Osteoblast (primary cell): ENCODE measurements at places on chromosomes 2 and 18. TPM values are rescaled to one million over a fixed set of nuclear protein-coding genes. Genes with fewer than 3 reads are reported as not detected.

The LRRFIP1 gene
- total RNA-seq = 48.3 and 51.8 TPM in 2 replicates

The TEX44 gene
- total RNA-seq = not detected in 2 replicates

The ABCA12 gene
- total RNA-seq = under 0.01 TPM in 2 replicates

The ZNF396 gene
- total RNA-seq = 1.8 and 3.3 TPM in 2 replicates

The ABCG8 gene
- total RNA-seq = not detected in 2 replicates

The SULT1C4 gene
- total RNA-seq = not detected in 2 replicates

The DRC1 gene
- under 0.01 and 0.36 TPM in 2 replicates for total RNA-seq

The PLB1 gene
- total RNA-seq = 0.36 and 0.88 TPM in 2 replicates

The GYPC gene
- 101 TPM in 2 replicates for total RNA-seq

The EPB41L5 gene
- total RNA-seq = 9.4 and 11.2 TPM in 2 replicates

The DCDC2C gene
- not detected in 2 replicates for total RNA-seq

The EFR3B gene
- 0.72 and 0.88 TPM in 2 replicates for total RNA-seq

The TLX2 gene
- total RNA-seq = under 0.01 and 0.36 TPM in 2 replicates

The SAG gene
- total RNA-seq = not detected in 2 replicates

The DSC2 gene
- total RNA-seq = under 0.01 and 0.36 TPM in 2 replicates

The NFU1 gene
- total RNA-seq = 34.0 and 36.2 TPM in 2 replicates

The LRATD1 gene
- total RNA-seq = 5.8 and 10.0 TPM in 2 replicates

The AQP12B gene
- total RNA-seq = not detected in 2 replicates

The CFAP210 gene
- total RNA-seq = under 0.01 and 0.36 TPM in 2 replicates

The PLEK gene
- 0.36 TPM in 1 of 2 replicates, not detected in the other for total RNA-seq

The TUBA3E gene
- not detected in 2 replicates for total RNA-seq
